ENCODE measurements at places on chromosomes 5 and 9.

- DNase-seq = no peak
These were observed 25.8 kb downstream of the DIRAS2 start for GRCh38 chr9:90616806-90617205.

DNA sequence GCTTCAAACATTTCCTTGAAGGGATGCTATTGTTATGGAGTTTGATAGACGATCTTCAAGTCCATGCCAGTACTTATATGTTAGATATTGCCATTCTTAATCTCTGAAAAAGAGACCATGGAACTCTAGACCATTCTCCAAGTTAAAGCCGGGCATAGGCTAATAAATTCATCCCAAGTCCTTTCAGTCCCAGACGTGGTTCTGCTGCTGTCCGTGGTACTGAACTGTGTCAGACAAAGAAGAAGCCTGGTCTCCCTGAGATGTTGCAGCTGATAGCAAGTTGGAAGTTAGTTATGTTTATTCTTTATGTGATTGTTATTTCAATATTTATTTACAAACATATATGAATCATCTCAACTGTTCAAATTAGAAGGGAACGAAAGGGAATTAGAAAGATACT, 158.7 kb downstream of the NMUR2 start:
- DNase-seq = no peak

- DNase-seq = no peak
These were observed 1304.4 kb downstream of the MAT2B start for GRCh38 chr5:164809821-164810220.

DNA sequence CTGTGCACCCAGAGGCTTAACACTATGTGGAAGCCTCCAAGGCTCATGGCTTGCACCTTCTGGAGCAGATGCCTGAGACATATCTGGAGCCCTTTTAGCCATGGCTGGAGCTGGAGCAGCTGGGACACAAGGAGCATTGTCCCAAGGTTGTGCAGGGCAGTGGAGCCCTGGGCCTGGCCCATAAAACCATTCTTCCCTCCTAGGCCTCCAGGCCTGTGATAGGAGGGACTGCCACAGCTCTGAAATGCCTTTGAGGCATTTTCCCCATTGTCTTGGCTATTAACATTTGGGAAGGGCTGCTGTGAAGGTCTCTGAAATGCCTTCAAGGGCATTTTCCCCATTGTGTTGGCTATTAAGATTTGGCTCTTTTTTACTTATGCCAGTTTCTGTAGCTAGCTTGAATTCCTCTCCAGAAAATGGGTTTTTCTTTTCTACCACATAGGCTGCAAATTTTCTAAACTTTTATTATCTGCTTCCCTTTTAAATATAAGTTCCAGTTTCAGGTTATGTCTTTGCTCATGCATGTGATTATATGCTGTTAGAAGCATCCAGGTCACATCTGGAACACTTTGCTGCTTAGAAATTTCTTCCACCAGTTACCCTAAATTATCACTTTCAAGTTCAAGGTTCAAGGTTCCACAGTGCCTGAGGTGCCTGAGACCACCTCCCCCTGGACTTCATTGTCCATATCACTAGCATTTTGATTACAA, 221.2 kb downstream of the ADAMTSL1 start:
- no peak for DNase-seq

DNA sequence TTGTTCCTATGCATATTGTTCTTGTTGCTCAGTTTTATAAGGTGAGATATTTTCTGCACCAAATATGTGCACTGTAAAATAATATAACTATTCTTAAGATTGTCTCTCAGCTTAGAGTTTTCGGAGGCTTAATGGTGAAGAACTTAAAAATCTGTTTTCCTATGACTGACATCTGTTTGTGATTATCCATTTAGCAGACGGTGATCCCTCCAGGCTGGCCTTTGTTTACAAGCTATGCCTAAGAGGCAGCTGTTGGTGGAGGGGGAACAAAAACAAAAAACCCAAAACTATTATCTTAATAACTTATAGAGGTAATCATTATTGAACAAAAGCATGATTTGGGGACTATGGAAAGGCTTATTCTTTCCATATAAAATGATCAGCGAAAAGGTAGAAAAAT, 658 bp downstream of the PDCD1LG2 start:
- DNase-seq = no peak

GRCh38 chr9:4237748-4238511, 61.9 kb downstream of the GLIS3 start:
- DNase-seq = no peak

GRCh38 chr9:79686381-79687130, 114.8 kb downstream of the TLE4 start:
- peak; percentile 17 for DNase-seq

DNA sequence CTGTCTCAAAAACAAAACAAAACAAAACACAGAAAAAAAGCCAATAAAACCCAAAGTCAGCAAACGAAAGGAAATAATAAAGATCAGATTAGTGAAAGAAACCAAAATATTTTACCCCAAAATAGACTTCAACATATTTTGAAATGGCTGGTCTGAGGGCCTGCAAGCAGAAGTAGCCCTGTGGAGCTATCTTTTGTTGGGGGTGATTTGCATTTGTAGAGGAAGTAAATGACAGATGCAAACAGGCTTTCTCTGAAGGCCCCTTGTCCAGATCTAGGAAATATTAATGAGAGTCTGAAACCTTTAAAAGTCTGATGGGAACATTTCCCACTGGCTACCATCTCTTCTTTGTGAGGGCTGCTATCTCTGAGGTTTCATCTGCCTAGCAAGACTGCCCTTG, 74.0 kb downstream of the GCNT4 start:
- no peak for DNase-seq

DNA sequence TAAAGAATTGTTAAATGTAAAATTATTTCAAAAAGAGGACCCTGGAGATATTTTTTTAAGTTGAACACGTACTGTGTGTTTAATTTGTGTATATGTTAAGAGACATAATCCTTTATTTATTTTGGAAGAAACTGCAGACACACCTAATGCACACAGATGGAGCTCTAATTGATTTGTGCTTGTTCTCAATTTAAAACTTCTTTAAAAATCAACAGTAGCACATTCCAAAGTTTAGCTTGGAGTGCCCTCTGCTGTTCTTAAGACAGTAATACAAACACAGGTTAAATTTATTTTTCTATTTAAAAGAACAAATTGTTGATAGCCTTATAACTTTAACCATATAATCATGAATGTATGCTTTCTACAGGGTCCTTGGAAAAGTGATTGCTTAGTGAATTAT, 277.6 kb upstream of the ADAMTS16 start:
- DNase-seq = peak; percentile 23

GRCh38 chr5:55852503-55852902, 1.3 kb downstream of the IL31RA start:
- DNase-seq = no peak

DNA sequence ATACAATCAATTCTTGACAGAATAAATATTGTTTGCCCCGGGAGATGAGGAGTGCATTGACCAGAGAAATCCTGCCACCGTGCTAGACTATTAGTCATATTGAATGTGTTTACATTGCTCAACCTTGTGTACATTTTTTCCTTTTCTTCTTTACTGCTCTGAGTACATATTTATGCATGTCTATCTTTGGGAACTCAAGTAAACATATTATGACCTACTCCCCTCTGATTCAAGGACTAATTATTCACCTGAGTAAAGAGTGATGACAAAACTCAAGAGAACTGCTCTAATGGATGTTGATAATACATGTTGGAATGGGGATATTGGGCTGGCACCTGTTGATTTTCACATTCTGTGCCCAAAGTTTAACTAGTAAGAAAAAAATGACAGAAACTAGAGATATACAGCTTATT, 3.9 kb upstream of the SPINK1 start:
- DNase-seq = peak; percentile 50

DNA sequence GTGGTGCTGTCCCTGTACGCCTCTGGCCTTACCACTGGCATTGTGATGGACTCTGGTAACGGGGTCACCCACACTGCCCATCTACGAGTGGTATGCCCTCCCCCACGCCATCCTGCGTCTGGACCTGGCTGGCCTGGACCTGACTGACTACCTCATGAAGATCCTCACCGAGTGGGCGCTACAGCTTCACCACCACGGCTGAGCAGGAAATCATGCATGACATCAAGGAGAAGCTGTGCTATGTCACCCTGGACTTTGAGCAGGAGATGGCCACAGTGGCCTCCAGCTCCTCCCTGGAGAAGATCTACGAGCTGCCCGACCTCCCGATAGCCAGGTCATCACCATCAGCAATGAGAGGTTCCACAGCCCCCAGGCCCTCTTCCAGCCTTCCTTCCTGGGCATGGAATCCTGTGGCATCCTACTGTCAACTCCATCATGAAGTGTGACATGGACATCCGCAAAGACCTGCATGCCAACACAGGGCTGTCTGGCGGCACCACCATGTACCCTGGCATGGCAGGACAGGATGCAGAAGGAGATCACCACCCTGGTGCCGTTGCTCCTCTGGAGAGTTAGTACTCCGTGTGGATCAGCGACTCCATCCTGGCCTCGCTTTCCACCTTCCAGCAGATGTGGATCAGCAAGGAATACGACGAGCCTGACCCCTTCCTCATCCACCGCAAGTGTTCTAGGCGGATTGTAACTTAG, 434.2 kb upstream of the RGMB start:
- no peak for DNase-seq

GRCh38 chr5:122715095-122715494, 59.8 kb upstream of the SNX2 start:
- no peak for DNase-seq

GRCh38 chr9:121383715-121384114, 13.7 kb upstream of the STOM start:
- no peak for DNase-seq

DNA sequence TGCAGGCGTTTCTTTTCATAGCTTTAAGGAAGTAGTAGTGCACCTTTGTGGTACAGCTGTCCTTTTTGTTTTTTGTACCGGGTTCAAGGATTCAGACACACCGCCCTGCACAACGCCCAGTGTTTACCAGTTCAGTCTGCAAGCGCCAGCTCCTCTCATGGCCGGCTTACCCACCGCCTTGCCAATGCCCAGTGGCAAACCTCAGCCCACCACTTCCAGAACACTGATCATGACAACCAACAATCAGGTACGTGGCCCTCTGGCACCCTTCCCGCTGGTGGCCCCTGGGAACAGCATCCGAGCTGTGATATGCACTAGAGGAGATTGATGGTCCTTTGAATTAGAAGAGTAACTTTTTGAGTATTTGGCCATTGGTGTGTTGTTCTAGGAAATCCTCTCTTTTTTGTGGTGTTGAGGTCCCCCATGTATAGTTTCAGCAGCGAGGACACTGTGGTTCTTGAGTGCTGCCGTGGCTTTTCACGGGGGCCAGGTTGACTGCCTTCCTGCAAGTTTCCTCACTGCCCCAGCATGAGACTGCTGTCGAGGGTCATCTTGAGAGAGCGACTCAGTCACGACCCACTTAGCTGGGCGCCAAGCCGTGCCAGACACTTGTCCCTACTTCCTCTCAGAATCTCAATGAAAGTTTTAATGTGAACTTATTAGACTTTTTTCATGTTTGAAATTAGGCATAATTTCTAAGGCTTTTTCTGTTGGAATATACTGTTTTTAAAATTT, 37.9 kb downstream of the TENT4A start:
- DNase-seq = no peak

DNA sequence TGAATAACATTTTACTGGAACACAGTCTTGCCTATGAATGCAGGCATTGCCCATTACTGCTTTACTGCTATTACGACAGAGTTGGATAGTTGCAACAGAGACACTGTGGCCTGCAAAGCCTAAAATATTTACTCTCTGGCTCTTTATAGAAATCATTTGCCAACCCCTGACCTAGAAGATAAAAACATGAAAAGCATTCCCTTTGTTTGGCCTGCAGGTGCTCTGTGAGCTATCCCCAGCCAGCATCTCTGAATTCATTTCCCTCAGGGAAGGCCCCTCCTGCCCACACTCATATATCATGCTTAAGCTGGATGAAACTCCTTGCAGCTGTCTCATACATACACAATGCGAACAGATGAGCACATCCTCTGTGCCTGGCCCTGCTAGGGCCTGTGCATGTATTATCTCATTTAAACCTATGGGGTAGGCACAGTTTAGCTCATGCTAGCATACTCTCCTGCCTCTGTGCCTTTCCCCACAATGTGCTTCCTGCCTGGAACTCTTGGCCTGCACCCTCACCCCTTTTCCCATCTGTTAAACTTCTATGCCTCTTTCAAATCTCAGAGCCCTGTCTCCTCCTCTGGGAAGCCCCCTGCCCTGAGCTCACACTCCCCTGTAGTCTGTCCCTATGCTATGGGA, 193.1 kb downstream of the PAX5 start:
- DNase-seq = peak; percentile 22

GRCh38 chr9:98075332-98075805, 18.8 kb downstream of the NANS start:
- no peak for DNase-seq

- no peak for DNase-seq
These were observed 11.1 kb upstream of the ARAP3 start for GRCh38 chr5:141692919-141693725.

GRCh38 chr9:77464661-77465060, 183.5 kb downstream of the GNA14 start:
- peak; percentile 28 for DNase-seq

DNA sequence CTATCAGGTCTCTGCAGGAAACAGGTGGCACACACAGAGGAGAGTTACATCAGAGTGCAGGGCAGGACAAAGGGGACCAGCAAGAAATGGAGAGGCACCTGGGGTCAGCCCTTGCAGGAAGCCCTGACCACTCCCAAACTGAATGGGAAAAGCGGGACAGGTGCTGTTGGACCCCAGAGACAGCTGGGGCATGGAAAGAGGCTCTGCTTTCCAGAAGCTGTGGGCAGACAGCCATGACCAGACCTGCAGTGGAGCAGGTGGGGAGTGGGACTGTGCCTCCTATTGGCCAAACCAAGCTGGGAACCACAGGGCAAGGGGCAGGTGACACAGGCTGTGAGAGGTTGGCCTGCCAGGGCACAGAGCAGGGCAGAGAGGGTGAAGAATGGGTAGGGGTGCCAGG, 125.8 kb downstream of the BOD1 start:
- DNase-seq = no peak

DNA sequence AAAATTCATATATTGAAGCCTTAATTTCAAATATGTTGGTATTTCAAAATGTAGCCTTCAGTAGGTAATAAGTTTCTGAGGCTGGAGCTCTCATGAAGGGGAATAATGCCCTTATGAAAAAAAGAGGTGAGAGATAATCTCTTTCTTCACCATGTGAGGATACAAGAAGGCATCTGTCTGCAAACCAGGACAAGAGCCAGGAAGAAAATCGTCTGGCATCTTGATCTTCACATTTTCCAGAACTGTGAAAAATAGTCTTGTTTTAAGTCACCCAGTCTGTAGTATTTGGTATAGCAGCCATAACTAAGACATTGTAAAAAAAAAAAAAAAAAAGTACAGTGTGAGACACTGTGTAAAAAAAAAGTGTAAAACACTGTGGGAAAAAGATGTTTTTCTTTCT, 768.9 kb downstream of the TAF11L14 start:
- DNase-seq = no peak

DNA sequence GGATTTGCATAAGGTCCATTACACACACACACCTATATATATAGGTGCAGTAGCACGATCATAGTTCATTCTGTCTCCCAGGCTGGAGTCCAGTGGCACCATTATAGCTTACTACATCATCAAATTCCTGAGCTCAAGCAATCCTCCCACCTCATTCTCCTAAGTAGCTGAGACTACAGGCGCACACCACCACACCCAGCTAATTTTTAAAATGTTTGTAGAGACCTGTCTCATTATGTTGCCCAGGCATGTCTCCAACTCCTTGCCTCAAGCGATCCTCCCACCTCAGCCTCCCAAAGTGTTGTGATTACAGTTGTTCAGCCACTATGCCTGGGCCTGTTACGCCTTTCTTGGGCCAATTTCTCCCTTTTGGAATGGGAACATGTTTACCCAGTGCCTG, 39.7 kb downstream of the DNAJB5 start:
- no peak for DNase-seq

Data from NCI-H2029 (cell line).